Fibroblast of villous mesenchyme (primary cell): ENCODE measurements at places on chromosomes 7 and 10. TPM values are rescaled to one million over a fixed set of nuclear protein-coding genes. Genes with fewer than 3 reads are reported as not detected.

Gene TSPAN12
- 2.6 and 4.7 TPM in 2 replicates for total RNA-seq

GRCh38 chr10:133030781-133031180, 56.9 kb upstream of the ADGRA1 start:
- no peak for DNase-seq

- DNase-seq = peak; percentile 82
These were observed 194.8 kb upstream of the PTN start for GRCh38 chr7:137538361-137538762.

- DNase-seq = no peak
These were observed 90.9 kb downstream of the DNAJC1 start for GRCh38 chr10:21912625-21913024.

DNA sequence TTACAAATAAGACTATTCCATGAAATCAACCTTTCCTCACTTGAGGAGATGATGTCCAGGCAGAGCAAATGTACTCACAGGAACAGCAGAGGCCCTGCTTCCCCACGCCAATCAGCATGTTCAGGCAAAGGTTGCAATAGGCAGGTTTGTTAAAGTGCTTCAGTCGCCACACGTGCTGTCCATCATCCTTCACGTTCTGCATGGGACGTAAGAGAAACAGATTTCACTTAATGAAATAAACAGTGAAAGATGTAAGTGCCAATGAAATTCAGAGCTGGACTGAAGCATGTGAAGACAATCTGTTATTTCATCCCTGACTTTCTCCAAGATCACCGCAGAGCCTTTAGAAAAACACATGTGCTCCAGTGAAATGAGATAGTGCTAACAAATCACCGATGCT, 217.4 kb downstream of the DGKB start:
- DNase-seq = no peak

DNA sequence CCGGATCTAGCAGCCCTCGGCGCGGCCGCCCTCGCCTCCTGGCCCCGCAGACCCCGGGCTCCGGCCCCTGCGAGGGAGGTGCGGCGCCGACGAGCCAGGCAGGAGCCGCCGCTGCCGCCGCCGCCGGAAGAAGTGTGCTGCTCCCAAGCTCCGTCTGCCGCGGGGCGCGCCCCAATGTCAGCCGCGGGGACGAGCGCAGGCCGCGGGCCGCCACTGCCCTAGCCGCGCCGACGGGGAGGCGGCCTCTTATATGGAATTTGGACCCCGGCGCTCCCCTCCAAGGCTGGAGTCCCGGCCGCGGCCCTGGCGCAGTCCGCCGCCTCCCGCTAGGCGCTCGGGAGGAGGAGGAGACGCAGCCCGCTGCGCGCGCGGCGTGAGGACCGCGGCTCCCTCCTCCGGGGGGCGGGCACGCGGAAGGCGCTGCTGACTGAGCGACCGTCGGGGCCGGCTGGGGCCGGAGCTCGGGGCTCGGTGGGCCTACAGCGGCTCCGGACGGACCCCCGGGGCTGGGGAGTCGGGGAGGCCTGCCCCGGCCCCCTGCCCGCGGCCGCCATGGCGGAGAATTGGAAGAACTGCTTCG, at the start of gene TRIM8:
TRIM8 (plus strand) TSS at position 414 of the 580 bp plus-strand sequence; CDS start at position 553, 139 bp downstream.
- DNase-seq = no peak

DNA sequence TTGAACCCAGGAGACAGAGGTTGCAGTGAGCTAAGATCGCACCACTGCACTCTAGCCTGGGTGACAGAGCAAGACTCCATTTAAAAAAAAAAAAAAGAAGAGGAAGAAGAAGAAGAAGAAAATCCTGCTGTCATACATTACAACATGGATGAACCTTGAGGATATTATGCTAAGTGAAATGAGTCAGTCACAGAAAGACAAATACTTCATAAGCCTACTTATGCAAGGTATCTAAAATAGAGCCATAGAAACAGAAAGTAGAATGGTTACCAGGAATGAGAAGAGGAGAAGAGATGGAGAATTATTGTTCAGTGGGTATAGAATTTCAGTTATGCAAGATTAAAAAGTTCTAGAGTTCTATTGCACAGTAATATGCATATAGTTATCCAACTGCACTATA, 466.5 kb downstream of the PLXNA4 start:
- DNase-seq = no peak

- no peak for DNase-seq
These were observed 616.4 kb downstream of the SDK1 start for GRCh38 chr7:3917436-3917835.

DNA sequence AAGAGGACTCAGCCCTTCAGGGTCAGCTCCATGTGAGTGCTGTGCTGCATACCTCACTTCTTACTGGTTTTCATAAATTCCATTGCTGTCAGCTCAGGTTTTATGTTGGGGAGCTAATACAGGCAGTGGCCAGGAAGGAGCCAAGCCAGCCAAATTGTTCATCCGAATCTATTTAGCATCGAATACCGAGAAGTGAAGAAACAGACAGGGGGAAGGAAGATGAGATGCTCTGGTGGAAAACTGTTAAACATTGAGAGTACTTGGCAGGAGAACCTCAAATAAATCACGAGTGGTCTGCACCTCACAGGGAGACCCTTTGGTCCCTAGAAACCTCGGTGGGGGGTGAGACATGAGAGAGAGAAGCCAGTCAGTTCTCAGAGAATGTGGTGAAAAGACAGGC, 196.0 kb upstream of the TMEM72 start:
- DNase-seq = no peak

- DNase-seq = no peak
These were observed 55.2 kb upstream of the DKK1 start for GRCh38 chr10:52258799-52259425.

DNA sequence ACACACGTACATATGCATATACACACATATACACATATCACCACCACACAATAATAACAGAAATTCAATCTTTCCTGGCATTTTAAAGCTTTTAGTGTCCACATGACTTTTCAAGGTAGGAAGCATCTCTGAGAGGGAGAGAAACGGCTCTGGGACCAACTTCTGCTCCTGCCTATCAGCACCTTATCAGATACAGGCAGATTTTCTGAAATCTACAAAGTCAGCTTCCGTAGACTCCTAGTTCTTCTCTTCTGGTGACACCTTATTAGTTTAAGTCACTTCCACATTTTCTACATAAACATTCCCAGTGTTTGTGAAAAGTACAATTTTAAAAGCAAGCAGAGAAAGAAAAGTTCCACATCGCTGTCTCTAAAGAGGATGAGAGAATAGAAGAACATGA, 74.5 kb downstream of the ZNF22 start:
- DNase-seq = no peak

DNA sequence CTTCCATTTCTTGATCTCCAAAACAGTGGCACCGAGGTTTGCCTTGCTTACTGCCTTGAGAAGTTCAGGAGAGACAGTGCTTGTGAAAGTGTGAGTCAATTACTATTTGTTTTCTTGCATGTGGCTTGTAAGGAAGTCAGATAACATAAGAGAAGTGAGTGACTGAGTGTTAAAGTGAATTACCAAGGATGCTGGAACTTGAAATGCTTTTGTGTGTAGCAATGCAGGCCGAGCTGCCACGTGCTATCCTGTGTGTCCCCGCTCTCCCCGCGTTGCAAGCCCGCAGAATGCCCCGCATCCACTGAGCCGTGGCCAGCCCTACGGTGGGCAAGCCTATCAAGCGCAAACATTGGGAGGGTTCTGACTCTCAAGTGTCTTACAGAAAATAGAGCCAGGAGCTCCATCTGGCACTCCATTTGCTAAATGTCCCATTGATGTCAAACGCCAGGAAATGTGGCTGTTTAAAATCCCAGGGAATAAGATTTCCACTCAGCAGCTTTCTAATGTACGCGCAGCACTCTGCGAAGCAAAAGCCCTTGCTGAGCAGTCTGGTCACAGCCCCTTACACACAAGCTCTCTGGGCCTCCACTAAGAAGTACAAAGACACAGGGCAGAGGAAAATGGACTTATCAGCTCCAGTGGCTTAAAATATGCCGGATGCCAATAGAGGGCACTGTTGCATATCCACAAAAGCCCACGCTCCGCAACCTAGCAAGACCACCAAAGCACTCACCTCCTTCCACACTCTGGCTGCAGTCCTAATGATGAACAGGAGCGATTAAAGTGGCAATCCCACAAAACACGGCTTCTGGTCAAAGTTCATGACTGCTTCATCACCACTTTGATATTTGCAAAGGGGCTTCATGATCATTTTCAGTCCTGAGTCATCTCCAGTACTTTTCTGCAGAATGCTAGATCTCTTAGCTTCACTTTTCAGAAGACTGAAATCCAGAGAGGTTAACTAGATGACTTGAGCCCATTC, 158.0 kb upstream of the ITGB1 start:
- DNase-seq = peak; percentile 68

DNA sequence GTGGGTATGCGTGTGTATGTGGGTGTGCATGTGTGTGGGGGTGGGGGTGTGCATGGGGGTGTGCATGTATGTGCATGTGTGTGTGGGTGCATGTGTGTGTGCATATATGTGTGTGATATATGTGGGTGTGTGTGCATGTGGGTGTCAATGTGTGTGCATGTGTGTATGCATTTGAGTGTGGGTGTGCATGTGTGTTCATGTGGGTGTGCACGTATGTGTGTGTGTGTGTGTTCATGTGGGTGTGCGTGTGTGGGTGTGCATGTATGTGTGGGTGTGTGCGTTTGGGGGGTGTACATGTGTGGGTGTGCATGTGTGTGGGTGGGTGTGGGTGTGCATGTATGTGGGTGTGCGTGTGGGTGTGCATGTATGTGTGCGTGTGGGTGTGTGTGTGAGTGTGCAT, 42.6 kb downstream of the GTF2IRD1 start:
- DNase-seq = no peak

- DNase-seq = no peak
These were observed 105.5 kb upstream of the AKR1E2 start for GRCh38 chr10:4720463-4720862.

DNA sequence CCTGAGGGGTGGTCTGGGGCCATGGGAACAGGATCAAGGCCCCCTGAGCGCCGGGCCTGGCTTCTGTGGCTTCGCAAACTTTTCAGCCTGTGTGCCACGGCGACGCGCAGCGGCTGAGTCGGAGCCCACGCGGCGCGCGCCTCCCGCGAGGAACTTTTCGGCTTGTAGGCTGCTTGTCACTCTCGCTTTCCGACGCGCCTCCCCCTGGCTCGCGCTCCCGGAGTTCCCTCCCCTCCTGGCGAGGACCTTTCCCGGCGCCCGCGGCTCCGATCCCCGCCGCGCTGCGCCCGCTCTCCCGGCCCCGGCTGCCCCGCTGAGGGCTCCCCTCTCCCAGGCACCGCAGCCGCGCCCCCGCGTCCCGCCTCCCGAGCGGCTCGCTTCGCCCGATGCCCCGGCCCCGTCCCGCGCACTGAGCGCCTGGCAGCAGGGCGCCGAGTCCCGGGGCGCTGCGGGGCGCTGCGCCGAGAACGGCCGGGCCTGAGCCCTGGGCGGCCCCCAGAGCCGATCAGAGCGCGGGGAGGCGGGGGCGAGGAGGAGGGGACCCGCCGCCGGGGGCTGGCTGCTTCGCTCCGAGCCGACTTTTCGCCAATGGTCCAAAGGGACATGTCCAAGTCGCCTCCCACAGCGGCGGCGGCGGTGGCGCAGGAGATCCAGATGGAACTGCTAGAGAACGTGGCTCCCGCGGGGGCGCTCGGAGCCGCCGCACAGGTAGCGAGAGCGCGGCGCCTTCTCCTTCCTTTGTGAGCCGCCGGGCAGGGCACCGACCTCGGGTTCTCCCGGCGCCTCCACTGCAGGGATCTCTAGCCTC, at the start of gene CACNB2:
CACNB2 (plus strand) TSS at position 276 of the 808 bp plus-strand sequence.
- DNase-seq = peak; percentile 16

Gene FAM25C
- total RNA-seq = not detected in 2 replicates

Gene CPXM2
- total RNA-seq = 0.32 TPM in 1 of 2 replicates, not detected in the other

Gene SFRP5
- not detected in 2 replicates for total RNA-seq

Gene ITGB8
- total RNA-seq = 6.4 and 13.0 TPM in 2 replicates

Gene EBLN1
- not detected in 2 replicates for total RNA-seq

- DNase-seq = no peak
These were observed 27.9 kb downstream of the DUSP5 start for GRCh38 chr10:110525349-110526260.

- DNase-seq = no peak
These were observed 1.7 kb downstream of the CFAP43 start for GRCh38 chr10:104230490-104230889.

DNA sequence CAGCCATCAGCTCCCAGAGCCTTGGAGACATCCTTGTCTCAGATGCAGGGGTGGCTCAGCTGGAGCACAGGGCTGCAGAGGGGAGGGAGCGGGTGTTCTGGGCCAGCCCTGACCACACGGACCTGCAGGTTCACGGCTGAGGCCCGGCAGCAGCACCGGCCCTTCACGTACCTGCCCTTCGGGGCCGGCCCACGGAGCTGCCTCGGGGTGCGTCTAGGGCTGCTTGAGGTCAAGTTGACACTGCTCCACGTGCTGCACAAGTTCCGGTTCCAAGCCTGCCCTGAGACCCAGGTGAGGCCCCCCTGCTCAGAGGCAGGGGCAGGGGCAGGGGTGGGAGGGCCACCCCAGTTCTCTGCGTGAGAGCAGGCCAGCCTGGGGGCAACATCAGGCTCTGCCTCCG, 45.2 kb downstream of the PARP12 start:
- DNase-seq = no peak

Gene SPOCK2
- total RNA-seq = under 0.01 TPM in 1 of 2 replicates, not detected in the other

- DNase-seq = no peak
These were observed 10.9 kb downstream of the POR start for GRCh38 chr7:75925717-75926435.

GRCh38 chr10:130418731-130419130, 282.5 kb downstream of the GLRX3 start:
- no peak for DNase-seq

DNA sequence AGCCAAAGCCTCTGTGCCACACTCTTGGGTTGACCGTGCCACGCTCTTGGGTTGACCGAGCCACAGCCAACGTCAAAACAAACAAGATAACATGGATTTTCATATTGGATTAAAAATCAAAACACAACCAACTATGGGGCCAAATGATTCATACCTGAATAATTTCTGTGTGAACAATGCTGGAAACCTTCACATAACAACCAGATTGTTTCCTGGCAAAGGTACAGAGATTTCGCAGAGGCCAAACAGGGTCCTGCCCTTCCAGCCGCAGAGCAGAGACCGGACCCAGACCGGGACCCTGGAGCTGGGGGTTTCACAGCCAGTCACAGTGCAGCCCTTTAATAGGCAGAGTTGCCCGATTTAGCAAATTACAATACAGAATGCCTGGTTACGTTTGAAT, 40.5 kb downstream of the ITIH5 start:
- no peak for DNase-seq

DNA sequence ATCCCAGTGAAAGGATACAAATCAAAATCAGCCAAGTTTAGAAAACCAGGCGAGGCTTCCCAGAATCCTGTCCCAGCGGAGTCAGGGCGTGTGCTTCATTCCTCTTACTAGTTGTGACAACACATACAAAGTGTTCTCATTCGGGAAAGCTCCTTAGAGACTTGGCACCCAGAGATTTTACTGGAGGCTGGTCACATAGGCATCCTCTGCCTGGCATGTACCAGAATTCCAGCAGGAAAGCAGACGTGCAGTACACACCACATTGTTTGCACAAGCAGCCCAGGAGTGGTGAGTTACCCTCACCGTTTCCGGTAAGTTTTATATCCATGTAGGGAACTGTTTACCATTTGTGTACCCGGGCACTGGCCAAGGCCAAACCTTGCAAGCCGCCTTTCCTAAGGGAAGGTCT, 34.9 kb downstream of the MMRN2 start:
- no peak for DNase-seq

Gene SPRN
- 0.32 and 0.43 TPM in 2 replicates for total RNA-seq

Gene SYNPO2L
- 0.43 and 0.64 TPM in 2 replicates for total RNA-seq

GRCh38 chr10:49205206-49205605, 17.0 kb upstream of the TMEM273 start:
- DNase-seq = no peak

Gene LAMB1
- total RNA-seq = 438 and 483 TPM in 2 replicates
